ENCODE measurements at places on chromosomes 2 and 18.

- no peak for DNase-seq
Observed at GRCh38 chr2:200847269-200847668, 17.2 kb downstream of the CLK1 start.

- no peak for DNase-seq
Observed at GRCh38 chr2:219010162-219010756, 17.0 kb upstream of the CRYBA2 start.

DNA sequence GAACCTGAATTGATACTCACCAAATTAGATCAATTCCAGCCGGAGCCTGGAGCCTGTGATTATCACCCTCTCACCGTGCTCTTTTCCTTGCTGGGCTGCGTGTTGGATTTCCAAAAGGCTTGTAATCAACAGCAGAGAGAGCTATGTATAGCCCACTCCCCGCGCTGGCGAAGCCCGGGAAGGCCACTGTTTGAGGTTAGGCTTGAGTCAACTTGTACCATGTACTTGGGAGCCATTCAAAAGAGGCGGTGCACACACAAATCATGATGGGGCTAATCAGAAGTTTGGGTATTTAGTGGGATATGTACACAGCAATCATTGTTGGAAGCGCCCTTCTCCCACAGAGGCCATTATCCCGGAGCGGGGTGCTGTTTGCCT lies 151.6 kb downstream of the GLI2 start:
- DNase-seq: no peak

- no peak for DNase-seq
Observed at GRCh38 chr2:12363569-12363968, 353.2 kb upstream of the TRIB2 start.

GRCh38 chr2:7023542-7023941 lies 106.3 kb downstream of the RNF144A start:
- DNase-seq: no peak

DNA sequence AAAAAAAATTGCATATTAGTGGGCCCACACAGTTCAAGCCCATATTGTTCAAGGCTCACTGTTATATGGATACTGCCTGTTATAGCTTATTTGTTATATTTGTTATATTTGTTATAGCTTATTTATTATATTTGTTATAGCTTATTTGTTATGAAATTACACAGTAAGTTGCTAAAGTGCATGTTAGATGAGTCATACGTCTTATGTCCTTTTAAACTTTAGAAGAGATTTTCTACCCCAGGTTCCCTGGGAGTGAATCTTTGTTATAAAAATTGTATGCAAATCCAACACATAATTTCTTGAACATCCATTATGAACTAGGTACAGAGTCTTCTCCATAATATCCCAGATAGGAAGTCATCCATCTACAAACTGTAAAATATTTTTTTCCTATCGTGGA lies 22.1 kb downstream of the HTR2B start:
- no peak for DNase-seq

- DNase-seq: no peak
Observed at GRCh38 chr2:7984693-7985353, 697.0 kb upstream of the ID2 start.

DNA sequence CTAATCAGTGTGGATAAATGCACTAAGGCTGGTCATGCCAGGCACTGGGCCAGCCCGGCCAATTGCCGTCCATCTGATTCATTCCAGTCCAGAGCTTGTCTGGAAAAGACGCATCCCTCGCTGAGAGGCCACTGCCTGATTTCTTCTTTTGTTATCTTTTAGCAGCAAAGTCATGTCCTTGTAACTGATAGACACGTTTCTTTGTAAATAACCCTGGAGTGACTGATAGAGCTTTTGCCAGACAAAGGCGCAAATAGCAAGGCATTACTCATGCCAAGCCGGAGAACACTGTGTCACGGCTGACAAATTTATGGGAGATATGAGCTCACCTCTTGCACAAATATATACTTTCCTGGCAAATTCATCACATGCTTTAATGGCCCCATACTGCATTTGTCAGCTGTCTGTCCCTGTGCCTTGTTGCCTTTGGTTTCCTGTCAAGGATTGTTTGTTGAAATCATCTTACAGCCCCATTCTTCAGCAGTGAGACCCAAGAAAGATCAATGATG lies 164.4 kb downstream of the ETAA1 start:
- no peak for DNase-seq

DNA sequence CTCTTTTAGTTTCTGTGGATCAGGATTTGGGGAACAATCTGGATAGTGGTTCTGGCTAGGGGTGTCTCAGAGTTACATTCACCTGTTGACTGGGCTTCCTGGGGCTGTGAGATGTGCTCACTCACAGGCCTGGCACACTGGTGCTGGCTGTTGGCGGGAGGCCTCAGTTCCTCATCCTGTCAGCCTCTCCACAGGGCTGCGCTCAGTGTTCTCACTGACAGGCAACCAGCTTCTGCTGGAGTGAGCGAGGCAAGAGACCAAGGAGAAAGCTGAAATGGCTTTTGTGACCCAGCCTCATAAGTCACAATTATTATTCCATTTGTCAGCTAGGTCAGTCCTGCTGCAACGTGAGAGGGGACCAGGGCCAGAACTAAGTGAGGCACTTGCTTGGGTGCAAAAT lies 180.6 kb upstream of the GLI2 start:
- DNase-seq: no peak
